ENCODE measurements at places on chromosomes 3 and 15.

GRCh38 chr15:98876451-98877369, 130.9 kb downstream of the PGPEP1L start:
- no peak for DNase-seq

DNA sequence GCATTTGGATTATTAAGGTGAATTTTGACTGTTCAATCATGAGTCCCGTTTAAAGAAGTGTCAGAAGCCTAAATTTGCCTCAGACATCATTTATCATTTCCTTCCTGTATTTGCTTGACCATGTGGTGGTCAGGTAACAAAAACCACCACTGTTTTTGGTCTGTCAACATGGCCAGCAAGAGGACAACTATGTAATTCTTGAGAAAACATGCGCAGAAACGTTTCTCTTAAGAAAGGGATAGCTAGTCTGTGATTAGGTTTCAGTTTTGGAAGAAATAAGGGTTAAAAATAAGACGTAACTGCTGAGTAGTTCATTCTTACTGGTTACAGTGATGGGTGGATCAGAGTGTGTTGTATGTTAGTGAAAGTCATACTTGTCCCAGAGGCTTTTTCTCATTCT, 204.5 kb downstream of the AKAP13 start:
- DNase-seq = no peak

DNA sequence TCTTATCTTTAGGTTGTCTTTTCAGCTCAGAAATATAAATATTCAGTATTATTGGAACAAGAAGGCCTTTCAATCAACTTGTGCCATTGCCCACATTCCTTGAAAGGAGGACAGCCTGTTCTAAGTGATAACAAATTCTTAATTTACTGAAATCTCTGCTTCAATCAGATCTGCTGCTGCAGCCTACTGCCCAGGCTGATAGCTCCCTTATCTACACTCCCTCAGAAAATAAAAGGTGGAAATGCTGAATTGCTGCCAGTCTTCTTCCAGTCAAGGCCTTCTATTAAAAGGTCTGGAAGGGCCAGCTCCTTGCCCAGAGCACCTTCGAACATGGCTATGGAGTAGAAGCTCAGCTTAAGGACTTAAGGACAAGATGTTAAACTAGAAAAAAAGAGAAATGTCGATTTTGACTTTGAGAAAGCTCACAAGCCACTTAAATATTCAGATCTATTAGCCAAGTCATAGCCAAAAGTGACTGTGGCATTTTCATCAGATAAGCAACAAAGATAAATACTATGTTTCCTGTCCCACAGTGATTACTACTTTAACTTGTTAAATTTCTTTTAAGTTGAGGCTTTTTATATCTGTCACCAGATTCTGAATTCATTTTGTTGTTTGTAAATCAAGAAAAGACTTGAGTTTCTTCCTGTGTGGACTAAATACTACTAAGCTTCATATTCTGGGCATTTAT, 480.5 kb upstream of the CBLB start:
- no peak for DNase-seq

- DNase-seq = no peak
Measured at GRCh38 chr3:4426261-4426781, 40.7 kb downstream of the SUMF1 start.

DNA sequence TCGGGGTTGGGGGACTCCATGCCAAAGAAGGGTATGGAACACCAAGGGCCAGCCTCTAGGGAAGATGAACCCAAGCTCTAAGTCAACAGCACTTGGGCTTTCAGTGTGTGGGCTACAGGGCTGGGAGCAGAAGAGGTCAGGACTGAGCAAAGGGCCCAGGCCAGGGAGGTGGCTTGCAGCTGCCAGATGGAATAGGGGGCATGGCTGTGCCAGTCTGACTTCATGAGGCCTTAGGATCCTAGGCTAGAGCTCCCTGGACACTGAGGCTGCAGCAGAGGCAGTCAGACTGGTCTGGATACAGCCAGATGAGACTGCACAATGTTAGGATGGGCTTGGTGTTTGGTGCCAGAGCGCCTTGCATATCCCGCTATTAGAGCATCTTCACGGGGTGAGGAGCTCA, 3.8 kb downstream of the RASGRF1 start:
- no peak for DNase-seq

DNA sequence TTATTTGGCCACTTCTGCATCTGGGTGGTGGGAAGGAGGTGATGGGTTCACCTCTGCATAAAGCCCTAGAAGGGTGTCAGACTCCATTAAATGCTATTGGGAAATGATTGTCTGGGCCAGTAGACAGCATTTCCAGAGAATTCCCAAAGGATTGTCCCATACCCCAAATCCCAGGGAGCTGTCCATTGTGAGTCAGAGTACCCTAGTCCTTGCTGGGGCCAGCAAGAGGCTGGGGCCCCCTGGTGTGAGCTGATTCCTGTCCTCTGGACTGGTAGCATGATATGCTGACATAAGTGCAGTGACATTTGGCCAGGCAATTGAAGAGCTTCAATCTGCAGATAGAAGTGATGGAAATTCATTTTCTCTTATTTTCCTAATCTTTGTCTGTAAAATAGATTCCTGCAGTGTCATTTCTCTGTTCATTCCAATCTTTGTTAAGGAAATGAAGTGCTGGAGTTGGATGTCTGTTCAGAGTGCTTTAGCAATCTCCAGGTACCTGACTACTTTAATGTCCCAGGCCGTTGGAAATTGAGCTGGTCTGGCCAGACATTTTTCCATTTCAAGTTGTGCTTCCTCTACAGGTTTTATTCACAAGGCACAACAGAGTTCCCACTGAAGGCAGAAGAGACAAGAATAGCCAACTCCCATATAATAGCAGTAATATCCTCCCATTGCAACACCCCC, 91.2 kb downstream of the RPLP1 start:
- no peak for DNase-seq

GRCh38 chr15:88015228-88015860, 241.2 kb downstream of the NTRK3 start:
- DNase-seq = no peak

DNA sequence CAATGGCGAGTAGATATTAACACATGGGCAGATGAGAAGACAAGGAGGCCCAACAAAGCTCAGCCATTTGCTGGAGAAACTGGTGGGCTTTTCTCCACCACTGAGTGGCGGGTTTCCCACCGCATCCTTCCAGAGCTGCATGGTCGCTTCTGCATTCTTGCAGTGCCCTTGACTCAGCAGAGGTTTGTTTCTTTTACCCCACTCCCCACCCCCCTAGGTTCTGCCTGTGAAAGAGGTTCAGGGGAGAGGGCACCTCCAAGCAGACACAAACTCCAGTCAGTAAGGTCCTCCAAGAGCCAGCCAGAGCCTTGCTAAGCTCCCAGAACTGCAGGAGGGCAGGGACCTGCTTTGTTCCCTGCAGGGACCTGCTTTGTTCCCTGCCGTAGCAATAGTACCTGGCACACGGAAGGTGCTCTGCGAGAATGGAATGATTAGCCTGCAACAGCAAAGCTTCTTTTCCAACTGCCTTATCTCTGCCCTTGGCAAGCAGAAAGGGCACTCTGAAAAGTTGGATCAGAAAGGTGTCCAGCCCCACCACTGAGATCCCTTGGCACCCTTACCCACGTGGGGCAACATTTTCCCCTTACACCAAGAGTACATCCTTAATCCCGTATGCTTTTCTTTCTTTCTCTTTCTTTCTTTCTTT, 1.4 kb downstream of the PAQR5 start:
- DNase-seq = no peak

DNA sequence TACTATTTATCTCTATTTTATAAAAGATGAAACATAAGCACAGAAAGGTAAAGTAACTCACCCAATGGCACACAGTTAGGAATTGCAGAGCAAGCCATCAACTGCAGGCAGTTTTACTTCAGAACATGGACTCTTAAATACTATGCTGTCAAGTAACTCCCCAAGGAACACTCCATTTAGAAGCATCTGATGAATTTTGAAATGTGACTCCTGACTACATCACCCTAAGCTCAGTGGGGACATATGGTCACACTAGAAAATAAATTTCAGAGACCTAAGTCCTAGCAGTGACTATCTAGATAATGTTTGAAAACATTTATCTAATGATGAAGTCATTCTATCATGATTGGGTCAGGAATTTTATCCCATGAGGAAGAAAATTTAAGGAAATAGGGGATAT, 272.8 kb upstream of the ARRDC4 start:
- no peak for DNase-seq

GRCh38 chr3:140250945-140251344, 316.0 kb downstream of the CLSTN2 start:
- no peak for DNase-seq

DNA sequence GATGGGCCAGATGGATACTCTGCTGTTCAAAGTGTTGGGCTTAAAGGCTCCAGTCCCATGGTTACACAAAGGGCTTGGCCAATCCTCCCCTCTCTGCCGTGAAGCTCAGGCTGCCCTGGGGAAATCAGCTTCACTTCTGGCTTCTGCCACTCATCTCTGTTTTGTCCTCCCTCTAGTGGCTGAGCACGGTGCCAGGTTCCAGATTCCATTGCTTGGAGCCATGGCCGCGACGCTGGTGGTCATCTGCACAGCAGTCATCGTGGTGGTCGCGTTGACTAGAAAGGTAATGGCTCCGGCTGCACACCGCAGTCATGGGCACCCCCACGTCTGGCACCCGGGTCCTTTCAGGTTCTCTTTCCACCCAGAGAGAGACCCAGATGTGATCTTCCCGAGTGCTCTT, 5.6 kb downstream of the TIGIT start:
- peak; percentile 4 for DNase-seq

GRCh38 chr15:52805351-52806283, 15.5 kb upstream of the ONECUT1 start:
- no peak for DNase-seq

- DNase-seq = no peak
Measured at GRCh38 chr15:93837450-93837849, 393.9 kb upstream of the MCTP2 start.

DNA sequence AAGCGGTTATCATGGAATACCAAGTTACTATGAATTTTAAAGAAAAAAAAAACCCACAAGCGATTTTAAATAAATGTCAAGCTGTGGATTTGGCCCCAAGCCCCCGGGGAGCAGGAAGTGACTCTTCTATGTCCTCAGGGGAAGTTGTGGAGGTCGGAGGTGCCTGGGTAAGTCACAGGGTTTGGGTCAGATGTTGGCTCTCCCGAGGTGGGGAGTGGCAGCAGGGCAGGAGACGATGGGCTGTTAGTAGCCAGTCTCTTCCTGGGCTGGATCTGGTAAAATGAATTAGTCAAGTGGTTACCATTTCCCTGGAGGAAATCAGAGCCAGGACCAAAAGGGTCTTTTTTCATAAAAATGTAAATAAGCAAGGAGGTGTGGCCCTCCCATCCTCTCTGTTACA, 316.7 kb downstream of the TLE3 start:
- DNase-seq = no peak

GRCh38 chr3:136939489-136939888, 18.3 kb upstream of the IL20RB start:
- DNase-seq = no peak

DNA sequence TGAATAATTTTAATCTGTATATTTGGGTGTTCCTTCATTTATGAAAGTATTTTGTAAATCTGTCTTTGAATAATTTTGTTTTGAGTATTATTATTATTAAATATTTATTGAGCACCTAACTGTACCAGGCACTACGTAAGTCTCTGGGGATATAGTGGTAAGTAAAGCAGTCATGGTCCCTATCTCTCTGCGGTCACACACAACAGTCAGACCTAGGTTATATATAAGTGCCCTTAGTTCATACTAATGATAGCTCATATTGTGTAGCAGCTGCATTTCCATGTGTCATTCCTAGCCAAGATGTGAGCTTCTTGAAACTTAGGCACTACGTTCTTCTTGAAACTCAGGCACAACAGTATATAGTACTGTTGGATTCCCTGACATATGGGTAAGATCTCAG, 12.4 kb downstream of the NKTR start:
- no peak for DNase-seq

GRCh38 chr3:181741417-181741816, 29.7 kb downstream of the SOX2 start:
- DNase-seq = no peak

DNA sequence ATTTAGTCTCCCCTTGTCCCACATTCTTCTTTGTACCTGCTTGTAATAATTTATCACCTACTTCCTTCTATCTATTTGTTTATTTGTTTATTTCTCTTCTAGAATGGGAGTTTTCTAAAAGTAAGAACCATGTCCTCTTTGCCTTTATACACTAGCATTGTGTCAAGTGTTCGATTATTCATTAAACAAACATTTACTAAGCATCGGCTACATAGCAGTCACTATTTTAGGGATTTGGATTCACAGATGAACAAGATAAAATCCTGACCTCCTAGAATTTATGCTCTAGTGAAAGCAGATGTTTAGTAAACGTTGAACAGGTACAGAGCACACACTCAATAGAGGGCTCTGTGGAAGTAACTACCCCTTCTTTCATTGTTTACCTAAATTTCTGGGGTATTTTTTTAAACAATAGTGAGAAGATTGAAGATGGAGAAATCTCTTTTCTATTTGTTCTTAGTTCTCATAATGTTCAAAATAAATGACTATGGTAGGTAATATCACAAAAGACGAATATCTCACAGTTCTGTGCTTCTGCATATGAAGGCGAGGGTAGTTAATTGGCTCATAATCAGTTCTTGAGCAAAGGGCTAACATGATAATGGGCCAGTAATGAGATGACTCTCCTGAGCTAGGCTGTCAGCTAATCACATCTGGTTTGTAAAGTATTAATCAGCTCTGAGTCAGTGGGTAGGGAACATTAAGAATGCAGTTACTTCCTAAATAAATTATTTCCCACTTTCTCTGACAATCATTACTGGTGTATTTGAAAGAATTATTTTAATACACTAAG, 111.9 kb downstream of the SLC9A9 start:
- DNase-seq = no peak

DNA sequence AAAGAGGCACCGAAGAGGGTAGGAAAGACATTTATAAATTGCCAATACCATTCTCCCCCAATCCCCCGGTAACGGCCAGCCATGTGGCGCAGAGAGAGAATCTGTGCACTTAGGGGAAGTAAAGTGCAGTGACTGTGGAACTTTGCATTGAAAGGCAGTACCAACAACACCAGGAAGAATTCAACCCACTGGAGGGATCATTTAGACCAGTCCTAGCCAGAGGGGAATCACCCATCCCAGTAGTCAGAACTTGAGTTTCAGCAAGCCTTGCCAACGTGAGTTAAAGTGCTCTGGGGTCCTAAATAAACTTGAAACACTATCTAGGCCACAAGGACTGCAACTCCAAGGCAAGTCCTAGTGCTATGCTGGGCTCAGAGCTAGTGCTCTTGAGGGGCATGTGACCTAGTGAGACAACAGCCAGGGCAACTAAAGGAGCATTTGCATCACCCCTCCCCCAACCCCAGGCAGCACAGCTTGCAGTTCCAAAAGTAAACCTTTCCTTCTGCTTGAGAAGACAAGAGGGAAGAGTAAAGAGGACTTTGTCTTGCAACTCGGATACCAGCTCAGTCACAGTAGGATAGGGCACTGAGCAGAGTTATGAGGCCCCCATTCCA, 15.0 kb downstream of the CEP70 start:
- no peak for DNase-seq

GRCh38 chr15:58951388-58952007, 18.0 kb upstream of the SLTM start:
- no peak for DNase-seq

DNA sequence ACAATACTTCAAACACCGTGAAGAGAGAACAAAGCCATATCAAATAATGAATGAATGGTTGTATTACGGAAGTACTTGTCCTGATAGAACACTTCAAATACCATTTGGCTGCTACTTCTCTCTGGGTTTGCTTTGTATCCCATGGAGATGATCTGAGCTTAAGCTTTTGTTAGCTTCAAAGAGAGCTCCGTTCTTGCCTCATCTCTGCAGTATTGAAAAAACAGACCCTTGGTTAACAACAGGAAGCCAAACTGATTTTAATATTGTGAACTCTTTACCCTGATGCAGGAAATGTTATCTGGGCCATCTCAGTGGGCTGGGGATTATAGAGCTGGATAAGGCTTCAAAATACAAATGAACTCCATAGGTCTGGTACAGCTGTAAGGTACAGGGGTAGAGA, 101.0 kb downstream of the CHL1 start:
- no peak for DNase-seq
